Liver (tissue), 10 donors: ENCODE measurements at places on chromosomes 7 and 10. TPM values are rescaled to one million over a fixed set of nuclear protein-coding genes. Genes with fewer than 3 reads are reported as not detected.
A peak's percentile ranks its signal among the peaks of the same experiment; 100 is the strongest.

GRCh38 chr7:50312250-50313162 is 8.0 kb downstream of the IKZF1 start:
- no peak overlapping the region for H3K4me3 ChIP-seq
- H3K27ac ChIP-seq, result peak overlapping the region; percentile 19
- peaks cover 6% of the 10 kb centered on the region for H3K27me3 ChIP-seq
- no peaks in the 10 kb centered on the region for H3K4me1 ChIP-seq

DNA sequence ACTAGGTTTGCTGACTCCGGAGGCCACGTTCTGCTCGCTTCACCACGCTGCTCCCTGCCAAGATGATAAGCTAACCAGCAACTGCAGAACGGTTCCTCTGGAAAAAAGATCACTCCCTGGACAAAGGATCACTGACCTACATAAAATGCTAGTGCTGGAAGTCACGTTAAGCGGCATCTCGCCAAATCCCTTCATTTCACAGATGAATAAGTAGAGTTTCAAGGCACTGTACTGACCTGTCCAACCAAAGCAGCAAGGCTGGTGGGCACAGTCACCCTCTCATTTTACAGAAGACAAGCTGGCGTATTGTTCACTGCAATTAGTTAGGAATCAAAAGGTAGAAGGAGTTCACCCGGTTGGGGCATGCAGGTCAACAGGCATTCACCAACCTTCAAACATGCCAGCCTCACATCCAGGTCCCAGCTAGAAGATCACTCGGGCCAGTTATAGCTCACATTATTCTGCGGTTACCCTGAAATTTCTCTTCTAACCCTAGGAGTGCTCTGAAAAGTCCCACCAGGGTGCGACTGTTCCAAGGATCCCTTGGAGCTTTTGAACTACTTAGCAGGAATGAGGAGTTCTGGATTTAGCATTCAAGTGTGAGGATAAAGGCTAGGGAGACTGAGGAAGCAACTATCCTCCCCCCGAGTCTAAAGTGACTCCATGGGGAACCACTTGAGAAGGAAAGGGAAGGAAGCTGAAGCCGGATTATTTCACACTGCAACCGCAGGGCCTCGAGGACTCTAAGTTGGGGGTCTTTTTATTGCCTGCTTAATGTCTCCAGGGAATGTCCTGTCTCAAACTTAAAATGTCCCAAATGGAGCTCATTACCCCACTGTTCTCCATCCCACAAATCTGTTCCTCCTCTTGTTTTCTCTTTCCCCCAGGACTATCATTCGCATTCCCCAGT is 32.8 kb downstream of the HIPK2 start:
- H3K27ac ChIP-seq, result peak overlapping the region; percentile 96
- DNase-seq, result no peak
- no peaks in the 10 kb centered on the region for H3K36me3 ChIP-seq
- H3K4me3 ChIP-seq, result no peak overlapping the region
- peaks cover 89% of the 10 kb centered on the region for H3K4me1 ChIP-seq

DNA sequence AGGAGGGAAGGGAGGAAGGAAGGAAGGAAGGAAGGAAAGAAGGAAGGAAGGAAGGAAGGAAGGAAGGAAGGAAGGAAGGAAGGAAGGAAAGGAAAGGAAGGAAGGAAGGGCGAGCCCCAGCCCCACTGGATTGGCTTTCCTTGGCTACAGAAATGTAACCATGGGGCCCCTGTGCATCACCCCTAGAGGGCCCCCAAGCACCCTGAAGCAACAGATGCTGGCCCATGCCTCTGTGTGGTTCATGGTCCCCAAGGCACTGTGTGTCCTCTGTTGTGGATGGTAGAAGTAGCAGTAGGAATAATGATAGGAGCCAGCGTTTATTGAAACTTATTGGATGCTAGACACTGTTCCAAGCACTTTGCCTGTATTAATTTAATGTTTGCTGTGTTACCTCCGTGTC is 116.6 kb upstream of the MACROH2A2 start:
- H3K36me3 ChIP-seq, result no peaks in the 10 kb centered on the region
- no peak overlapping the region for H3K4me3 ChIP-seq
- H3K4me1 ChIP-seq, result no peaks in the 10 kb centered on the region
- no peaks in the 10 kb centered on the region for H3K27me3 ChIP-seq
- DNase-seq, result no peak

The PAPOLB gene
- not detected for polyA plus RNA-seq

The METTL27 gene
- 1.6 TPM for polyA plus RNA-seq
